ENCODE measurements at places on chromosomes 2 and 18.

GRCh38 chr18:8957731-8958130, 144.8 kb upstream of the NDUFV2 start:
- DNase-seq, result no peak

GRCh38 chr2:149904352-149905175, 317.0 kb upstream of the MMADHC start:
- DNase-seq, result no peak

DNA sequence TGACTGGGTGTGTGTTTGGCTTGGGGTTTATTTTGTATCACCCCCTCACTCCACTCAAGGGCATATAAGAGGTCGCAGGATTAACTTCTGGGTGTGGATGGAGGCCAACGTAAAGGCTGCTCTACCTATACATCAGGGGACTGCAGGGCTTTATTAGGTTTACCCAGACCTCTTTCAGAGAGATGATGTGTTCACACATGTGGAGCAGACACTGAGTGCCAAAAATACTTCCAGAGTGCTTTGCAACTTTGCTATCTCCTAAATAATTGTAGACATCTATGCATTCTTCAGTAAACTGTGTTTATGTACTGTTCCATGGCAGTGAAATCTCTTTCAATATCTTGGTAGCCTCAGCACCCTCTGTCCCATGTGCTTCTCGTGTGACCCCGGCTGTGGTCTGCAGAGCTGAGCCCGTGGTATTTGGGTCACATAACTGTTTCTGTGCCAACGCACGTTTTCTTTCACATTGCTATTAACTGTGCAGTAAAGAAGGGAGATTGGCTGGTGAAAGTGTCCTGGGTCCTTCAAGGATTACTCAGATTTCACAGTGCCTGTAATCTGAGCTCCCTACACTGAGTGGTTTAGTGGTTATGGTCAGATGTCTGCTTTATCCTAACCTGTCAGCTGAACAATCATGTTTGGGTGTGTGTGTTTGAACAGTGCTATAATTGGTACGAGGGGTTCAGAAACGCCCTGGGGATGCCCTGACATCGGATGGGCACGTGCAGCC, 208.1 kb downstream of the VAPA start:
- peak; percentile 36 for DNase-seq

GRCh38 chr2:45981384-45981930, 315.8 kb upstream of the EPAS1 start:
- DNase-seq, result no peak

- no peak for DNase-seq
These were observed 77.5 kb upstream of the PROKR1 start for GRCh38 chr2:68565858-68566257.

GRCh38 chr2:208183526-208183925, 6.3 kb downstream of the C2orf80 start:
- no peak for DNase-seq

- no peak for DNase-seq
These were observed 38.7 kb downstream of the KCNE4 start for GRCh38 chr2:223090540-223091235.

GRCh38 chr2:197232010-197232409, 78.6 kb downstream of the ANKRD44 start:
- DNase-seq, result no peak

- DNase-seq, result no peak
These were observed 125.3 kb downstream of the ANTXR1 start for GRCh38 chr2:69138247-69138772.

DNA sequence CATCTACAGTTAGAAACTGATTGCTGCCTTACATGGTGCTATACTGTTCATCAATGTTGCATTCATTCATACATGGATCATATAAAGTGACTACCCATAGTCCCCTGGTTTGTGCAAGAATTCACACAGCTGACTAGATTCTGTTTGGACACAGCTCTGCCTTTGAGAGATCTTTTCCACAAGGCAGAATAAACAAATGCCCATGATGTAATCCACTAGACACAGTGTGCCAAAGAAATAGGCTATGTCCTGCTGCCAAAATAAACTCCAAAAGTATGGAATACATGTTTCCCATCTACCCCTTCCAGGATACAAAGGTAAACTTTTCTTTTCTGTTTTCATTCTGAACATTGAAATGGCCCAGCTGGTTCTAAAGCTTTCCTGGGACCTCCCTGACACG, 269.4 kb upstream of the CHAC2 start:
- DNase-seq, result no peak

- no peak for DNase-seq
These were observed 65.9 kb downstream of the NBEAL1 start for GRCh38 chr2:203080447-203081045.

- DNase-seq, result no peak
These were observed 182.2 kb upstream of the ATP5MC3 start for GRCh38 chr2:175363699-175364098.

DNA sequence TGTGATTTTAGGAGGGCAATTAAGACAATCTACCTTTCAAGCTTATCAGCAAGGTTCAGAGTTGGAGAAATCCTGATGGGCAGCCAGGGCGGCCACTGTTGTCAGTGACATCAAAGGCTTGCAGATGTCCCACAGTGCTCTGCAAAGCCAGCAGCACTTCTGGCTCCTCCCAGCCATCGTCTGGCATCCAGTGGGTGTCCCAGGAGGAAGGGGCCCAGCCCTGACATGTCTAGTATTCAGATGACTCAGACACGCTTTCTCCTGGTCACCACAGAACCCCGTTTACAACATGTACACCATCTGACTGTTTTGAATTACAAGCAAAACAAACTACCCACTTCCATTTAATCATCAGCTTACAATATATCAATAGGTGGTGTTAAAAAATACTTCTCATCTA, 61.4 kb downstream of the CYRIA start:
- DNase-seq, result no peak

GRCh38 chr2:68466361-68466777, 725 bp downstream of the FBXO48 start:
- no peak for DNase-seq

- DNase-seq, result no peak
These were observed 29.4 kb downstream of the ASAP2 start for GRCh38 chr2:9236045-9236344.

- no peak for DNase-seq
These were observed 37.2 kb upstream of the POLE4 start for GRCh38 chr2:74921236-74921736.

GRCh38 chr18:58529714-58530354, 99.1 kb downstream of the ALPK2 start:
- no peak for DNase-seq

DNA sequence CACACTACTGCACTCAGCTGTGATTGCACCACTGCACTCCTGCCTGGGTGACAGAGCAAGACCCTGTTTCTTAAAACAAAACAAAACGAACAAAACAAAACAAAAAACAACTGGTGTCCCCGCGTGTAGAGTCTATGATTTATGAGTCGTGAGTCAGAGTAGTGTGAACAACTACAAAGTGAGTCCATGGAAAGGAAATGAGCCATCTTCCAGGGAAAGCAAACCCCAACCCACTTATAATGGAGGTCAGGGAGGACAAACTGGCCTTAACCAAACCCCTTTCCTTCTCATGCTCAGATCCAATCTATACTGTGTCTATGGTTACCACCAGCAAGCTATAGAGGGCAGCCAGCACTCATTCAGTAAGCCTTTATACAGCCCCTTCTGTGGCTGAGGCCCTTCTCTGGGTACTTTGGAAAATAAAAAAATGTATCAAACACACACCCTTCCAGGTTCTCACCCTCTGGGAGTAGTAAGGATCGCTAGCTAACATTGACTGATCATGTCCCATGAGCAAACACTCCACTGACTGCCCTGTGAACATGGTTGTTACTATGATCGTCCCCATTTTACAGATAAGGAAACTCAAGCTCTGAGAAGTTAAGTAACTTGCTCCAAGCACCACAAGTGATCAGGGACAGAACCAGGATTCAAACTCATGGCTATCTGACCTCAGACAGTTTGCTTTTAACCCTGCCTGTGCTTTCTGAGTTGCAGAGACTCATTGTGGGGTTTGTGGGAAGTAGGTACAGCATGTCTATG, 24.7 kb upstream of the COLEC12 start:
- no peak for DNase-seq

DNA sequence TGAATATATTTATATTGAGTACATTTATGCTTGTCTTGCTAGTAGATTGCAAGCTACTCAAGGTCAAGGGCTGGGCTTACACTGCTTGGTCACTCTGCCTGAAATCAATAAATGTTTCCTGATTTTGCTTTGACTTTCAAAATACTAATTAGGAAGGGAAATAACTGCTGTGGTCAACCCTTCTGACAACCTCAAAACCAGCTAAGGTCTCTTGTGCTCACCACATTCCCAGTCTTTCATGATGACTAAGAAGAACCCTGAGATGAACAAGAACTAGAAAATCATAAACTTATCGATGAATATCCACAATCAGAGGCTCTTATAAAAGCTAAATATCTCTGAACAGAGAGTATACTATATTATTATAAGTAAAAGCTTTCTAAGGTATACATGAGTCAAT, 33.3 kb downstream of the ABCB11 start:
- DNase-seq, result no peak

DNA sequence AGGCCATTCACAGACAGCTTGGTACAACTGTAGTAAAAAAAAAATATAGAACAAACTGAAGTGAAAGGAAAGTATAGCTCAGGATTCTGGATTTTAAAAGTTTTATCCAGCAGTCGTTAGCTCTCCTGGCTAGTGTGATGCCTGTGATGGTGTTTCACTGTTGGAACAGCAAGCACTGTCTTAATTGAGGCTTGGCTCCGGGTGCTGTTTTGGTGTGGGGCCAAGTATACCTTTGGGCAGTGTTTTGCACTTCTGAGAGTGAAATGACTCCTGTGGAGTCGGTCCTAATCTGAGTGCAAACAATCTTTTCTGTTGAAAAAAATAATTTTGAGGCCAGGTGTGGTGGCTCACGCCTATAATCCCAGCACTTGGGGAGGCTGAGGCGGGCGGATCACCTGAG, 28.7 kb upstream of the RAB1A start:
- no peak for DNase-seq

GRCh38 chr18:30970196-30970816, 72.2 kb downstream of the DSC3 start:
- DNase-seq, result peak; percentile 25

DNA sequence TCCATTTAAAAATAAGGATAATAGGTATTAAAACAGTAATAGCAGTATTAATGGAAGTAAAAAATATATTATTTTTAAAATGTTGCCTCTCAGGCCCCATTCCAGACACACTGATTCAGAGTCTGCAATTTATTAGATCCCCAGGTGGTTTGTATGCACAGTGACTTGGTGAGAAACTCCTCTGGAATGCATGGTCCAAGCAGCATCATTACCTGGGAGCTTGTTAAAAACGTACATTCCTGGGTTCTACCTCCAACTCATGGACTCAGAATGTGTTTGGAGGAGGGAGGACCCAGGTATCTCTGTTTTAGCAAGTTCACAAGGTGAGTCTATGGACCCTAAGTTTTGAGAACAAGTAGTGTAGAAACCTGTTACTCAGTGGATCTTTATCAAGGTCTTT, 95.6 kb downstream of the ITGA4 start:
- DNase-seq, result no peak

DNA sequence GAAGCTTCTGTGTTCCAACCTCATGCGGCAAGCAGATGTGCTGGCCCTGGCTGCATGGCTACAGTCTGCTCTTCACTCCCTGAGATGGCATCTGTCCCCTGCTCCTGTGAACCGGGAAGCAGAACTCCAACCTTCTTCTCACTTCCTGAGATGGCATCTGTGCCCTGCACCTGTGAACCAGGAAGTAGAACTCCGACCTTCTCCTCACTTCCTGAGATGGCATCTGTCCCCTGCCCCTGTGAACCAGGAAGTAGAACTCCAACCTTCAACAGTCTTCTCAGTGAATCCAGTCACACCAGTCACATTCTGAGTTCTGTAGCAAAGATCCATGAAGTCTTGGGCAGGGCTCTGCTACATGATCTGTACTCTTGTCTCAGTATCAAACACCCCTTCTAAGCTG, 887.2 kb upstream of the KLHL29 start:
- DNase-seq, result no peak

GRCh38 chr2:26429779-26430578, 28.3 kb downstream of the DRC1 start:
- peak; percentile 55 for DNase-seq

- no peak for DNase-seq
These were observed 71.7 kb downstream of the PTRHD1 start for GRCh38 chr2:24721470-24721869.

DNA sequence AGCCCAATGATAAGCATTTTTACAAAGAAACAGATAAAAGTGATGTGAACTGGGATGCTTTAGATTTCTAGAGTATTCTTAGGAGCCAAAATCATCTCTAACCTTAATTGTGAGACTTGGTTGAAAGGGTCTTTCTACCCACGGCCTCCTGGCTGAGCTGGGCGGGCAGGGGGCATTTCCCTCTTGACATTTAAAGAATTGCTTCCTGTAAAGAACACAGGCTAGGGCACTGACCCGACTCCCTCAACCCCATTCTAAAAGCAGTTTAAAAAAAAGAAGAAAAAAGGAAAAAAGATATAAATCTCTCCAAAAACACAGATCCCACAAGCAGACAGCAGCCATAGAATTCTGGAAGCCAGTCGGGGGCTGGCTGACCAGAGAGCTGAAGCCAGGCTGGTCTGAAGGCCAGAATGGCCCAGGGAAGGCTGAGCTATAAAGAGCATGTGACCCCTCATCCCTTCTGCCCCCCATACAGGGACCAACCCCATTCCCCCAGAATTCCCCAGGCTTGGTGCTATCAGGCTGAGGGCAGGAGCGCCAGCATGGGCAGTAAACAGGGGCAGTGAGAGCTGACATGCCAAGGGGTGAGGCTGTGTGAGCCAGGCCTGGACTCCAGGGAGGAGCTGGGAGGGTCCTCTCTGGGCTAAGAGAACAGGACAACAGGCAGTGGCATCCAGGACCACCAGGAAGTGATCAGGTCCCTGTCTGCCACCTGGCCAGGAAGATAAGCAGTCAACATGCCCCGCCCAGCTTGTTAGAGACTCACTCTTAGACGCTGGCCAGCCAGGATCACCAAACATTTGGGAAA, 188.5 kb downstream of the HDAC4 start:
- no peak for DNase-seq

GRCh38 chr18:67862069-67862468, 345.5 kb upstream of the DSEL start:
- no peak for DNase-seq

DNA sequence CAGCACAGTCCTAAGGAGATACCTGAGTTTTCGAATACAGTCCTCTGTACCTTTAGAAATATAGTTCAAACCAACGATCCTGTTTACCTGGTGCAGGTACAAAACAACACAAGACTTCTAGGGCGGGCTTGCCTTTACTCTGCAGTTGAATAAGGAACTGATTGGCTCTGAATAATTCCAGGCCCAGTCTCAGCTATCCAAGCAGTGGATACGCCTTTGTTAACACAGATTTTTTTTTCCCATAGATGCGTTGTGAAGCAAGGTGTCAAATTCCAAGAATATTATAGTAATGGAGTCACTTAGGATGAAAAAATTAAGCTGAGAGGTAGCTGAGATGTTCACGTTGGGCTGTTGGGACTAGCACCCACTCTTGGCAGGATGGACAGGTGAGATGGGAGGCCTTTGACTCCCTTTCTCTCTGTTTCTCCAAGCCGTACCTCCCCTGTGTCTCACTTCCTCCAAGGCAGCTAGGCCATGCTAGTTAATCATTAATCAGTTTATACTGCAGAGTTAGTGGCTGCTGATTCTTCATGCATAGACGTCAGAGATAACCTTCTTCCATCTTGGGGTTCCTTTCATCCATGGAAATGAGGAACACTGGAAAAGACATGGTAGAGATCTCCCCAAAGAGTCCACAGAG, 380.8 kb upstream of the ACVR2A start:
- DNase-seq, result no peak
